Activated effector memory CD4-positive, alpha-beta T cell treated with anti-CD3 and anti-CD28 coated beads, Interleukin-2, amount 50 U/mL, for 16 hours (primary cell): ENCODE measurements at places on chromosomes 7 and 10.

DNA sequence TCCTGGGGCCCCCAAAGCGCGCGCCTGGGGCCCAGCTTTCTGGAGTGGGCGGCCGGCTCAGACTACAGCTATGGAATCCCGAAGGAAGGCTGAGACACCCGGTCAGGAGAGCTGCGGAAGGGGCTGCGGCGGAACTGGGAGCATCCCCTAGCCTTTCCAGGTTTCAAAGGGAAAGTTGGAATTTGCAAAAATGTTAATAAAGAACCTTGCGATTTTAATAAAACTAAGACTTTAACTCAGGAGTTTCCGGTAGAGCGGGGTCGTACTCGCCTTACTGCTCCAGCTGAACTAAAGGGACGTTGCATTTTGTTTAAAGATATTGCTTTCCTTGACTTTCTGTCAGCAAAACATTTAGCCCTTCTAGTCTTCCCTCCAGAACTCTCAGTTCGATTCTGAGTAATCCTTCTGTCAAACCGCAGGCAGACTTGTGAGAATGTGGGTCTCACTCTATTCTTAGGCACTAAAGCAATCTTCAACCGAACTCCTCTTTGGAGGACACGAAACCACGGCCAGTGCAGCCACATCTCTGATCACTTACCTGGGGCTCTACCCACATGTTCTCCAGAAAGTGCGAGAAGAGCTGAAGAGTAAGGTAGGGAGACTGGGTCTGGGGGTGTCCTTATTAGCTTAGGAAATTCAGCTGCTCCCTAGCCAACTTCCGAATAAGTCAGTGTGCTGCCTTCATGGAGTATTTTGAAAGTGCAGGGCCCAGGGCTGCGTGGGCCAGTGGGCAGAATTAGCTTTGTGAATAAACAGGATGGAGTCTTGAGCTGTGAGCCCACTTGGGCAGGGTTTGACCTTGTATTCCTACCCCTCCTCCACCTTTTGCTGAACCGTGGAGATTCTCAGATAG, 1.9 kb downstream of the CYP26A1 start:
- no peak for DNase-seq

- DNase-seq = no peak
These were observed 2.1 kb downstream of the BAIAP2L1 start for GRCh38 chr7:98398567-98399372.

DNA sequence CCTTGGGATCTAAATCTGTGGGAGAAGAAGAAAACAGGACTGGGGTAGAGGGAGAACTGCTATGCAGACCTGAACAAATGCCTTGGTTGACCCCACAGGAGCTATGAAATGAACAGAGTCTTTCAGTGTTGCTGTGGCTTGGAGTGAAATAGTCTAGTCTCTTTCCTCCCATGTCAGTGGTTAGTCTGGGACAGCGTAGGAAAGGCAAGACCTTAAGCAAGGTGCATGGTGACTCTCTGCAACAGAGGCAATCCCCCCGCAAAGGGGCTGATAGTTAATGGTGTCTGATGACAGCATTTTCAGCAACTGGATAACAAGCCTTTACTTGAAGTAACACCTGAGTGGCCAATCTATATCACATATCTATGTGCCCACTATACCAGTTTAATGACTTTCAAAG, 62.3 kb downstream of the ARL4A start:
- no peak for DNase-seq

GRCh38 chr7:129774871-129775694, 163.6 kb downstream of the NRF1 start:
- DNase-seq = no peak

DNA sequence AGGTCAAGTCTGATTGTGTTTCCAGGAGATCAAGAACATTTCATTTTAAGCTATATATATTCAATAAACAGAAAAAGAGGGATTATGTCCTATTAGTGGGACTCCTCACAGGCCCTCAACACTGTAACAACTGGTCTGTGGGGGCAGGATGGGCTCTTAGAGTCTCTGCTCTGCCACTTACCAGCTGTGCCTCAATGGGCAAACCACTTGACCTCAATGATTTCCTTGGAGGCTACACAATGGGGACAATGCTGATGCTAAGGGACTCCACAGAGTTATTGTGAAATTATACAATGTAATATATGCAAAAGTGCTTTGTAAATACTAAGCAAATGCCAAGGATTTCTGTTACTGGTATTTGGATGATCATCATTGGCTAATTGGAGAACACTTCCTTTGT, 33.2 kb upstream of the MXI1 start:
- DNase-seq = no peak

DNA sequence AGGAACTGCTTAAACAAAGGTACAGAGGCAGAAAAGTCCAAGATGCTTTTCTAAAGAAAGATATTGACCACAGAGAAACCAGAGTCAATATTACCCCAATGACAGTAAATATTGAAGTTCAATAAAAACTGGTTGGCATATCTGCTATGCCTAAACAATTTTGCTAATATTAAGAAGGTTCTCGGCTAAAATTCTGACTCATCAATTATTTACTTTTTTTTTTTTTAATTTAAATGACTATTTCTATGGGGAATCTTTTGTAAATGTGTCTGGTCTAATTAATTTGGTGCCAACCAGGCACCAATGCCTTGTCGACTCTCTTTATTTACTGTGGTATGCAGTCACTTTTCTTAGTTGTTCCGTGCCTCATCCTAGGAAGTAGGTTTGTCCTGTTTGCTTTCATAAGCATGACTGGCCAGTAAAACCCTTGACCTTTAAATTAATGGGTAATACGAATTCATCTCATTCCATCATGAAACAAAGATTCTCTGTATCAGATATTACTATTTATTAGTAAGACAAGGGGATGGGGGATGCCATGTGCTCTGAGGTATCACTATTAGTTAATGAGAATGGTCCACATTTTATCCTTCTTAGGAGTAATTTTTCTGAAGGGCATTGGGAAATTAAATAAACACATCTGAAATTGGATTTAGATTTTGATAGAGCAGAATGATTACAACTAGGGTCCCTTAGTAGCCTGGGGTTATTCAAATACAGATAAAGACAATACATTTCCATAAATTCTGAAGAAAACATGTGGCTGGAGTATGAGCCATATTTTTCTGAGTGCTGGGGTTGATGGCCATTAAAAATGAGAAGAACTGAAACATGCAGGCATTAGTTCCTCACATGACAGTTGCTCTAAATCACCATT, 154.4 kb downstream of the VTI1A start:
- DNase-seq = no peak

GRCh38 chr10:34444223-34445183, 370.6 kb downstream of the PARD3 start:
- DNase-seq = no peak

GRCh38 chr10:71090330-71090729, 122.0 kb upstream of the UNC5B start:
- no peak for DNase-seq

- no peak for DNase-seq
These were observed 166.2 kb downstream of the CPEB3 start for GRCh38 chr10:92124616-92125143.
